ENCODE measurements at places on chromosomes 2 and 18.
A peak's percentile ranks its signal among the peaks of the same experiment; 100 is the strongest.

- H3K27ac ChIP-seq, result peak overlapping the region; percentile 33
- H3K4me3 ChIP-seq, result peak overlapping the region; percentile 62
- H3K4me1 ChIP-seq, result peaks cover 20% of the 10 kb centered on the region
These were observed 3.0 kb downstream of the BCL2L11 start for GRCh38 chr2:111123751-111124150.

- H3K4me3 ChIP-seq, result no peak overlapping the region
- peaks cover 38% of the 10 kb centered on the region for H3K27me3 ChIP-seq
- H3K4me1 ChIP-seq, result no peaks in the 10 kb centered on the region
- H3K36me3 ChIP-seq, result no peaks in the 10 kb centered on the region
- DNase-seq, result no peak
These were observed 58.9 kb downstream of the FAM168B start for GRCh38 chr2:131034122-131035051.

DNA sequence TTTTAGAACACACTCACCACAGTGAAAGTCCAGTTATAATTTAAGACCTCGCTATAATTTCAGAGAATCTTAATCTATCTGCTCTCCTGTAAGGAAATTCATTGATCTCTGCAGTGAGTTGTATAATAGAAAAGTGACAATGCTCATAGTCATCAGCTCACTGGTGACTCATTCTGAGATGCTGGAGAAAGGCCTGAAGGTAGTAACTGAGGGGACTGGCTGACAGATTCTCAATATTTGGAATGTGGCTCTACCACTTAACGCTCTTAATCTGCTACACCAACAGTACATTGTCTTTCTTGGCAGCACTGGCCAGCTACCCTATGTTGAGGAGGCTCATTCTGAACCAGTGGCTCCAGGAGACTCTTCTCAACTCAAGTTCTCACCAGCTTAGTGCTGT, 246.1 kb downstream of the RPRM start:
- H3K27me3 ChIP-seq, result no peaks in the 10 kb centered on the region
- no peaks in the 10 kb centered on the region for H3K36me3 ChIP-seq
- peaks cover 13% of the 10 kb centered on the region for H3K4me1 ChIP-seq
- H3K4me3 ChIP-seq, result no peak overlapping the region
- DNase-seq, result no peak

DNA sequence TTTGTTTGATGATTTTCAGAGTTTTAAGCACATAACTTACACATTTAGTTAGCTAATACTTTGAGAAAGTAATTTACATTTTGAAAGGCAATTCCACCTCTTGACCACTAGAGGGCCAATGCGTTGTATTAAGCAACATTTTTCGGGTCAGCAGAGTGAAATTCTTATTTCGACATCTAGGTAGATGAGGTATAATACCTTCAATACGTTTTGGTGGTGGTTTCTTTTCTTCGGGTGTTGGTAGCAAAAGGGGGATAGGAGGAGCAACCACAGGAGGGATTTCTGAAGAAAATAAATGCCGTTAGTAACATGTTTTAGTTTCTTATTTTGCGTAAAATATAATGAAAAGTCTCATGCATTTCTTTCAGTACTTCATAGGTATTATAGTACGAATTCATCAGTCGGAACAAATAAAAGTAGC, 106.3 kb downstream of the TTN start:
- H3K4me1 ChIP-seq, result peaks cover 2% of the 10 kb centered on the region
- no peak overlapping the region for H3K4me3 ChIP-seq
- no peak overlapping the region for H3K27ac ChIP-seq
- DNase-seq, result no peak

All from activated CD4-positive, alpha-beta T cell treated with anti-CD3 and anti-CD28 coated beads, Interleukin-2, amount 10 ng/mL, durations not matched to agents 7 days and 5 days (primary cell).